Naive thymus-derived CD8-positive, alpha-beta T cell (primary cell): ENCODE measurements at places on chromosomes 7 and 10. TPM values are rescaled to one million over a fixed set of nuclear protein-coding genes. Genes with fewer than 3 reads are reported as not detected.
A peak's percentile ranks its signal among the peaks of the same experiment; 100 is the strongest.

The GRID2IP gene
- polyA plus RNA-seq = 0.09 TPM

The MUC3A gene
- polyA plus RNA-seq = not detected

The GPR146 gene
- 1.4 TPM for polyA plus RNA-seq

The GPR37 gene
- not detected for polyA plus RNA-seq

The SYT15B gene
- not detected for polyA plus RNA-seq

The SPDYE5 gene
- 0.10 TPM for polyA plus RNA-seq

DNA sequence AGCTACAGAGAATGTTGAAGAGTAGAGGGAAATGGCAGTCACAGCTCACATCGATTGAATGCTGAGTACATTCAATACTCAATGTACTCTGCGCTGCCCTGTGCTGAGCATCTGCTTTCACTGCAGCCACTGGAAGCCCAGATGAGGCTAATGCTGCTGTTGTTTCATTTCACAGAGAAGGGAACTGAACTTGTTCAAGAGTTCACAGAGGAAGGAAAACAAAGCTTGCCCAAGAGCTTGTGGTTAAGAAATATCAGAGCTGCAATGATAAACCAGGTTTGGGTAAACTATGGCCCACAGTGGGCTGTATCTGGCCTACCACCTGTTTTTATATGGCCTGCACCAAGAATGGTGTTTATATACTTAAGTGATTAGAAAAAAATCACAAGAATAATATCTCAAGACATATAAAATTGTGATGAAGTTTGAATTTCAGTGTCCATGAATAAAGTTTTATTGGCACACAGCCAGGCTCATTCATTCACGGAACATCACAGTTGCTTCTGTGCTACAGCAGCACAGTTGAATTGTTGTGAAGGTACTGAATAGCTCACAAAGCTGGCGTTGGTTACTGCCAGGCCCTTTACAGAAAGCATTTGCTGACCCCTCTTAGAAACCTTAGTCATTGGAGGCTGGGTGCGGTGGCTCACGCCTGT is 64.1 kb downstream of the CFAP58 start:
- H3K27ac ChIP-seq = no peak overlapping the region
- no peaks in the 10 kb centered on the region for H3K4me1 ChIP-seq
- no peaks in the 10 kb centered on the region for H3K36me3 ChIP-seq
- DNase-seq = no peak
- H3K27me3 ChIP-seq = peaks cover 22% of the 10 kb centered on the region

DNA sequence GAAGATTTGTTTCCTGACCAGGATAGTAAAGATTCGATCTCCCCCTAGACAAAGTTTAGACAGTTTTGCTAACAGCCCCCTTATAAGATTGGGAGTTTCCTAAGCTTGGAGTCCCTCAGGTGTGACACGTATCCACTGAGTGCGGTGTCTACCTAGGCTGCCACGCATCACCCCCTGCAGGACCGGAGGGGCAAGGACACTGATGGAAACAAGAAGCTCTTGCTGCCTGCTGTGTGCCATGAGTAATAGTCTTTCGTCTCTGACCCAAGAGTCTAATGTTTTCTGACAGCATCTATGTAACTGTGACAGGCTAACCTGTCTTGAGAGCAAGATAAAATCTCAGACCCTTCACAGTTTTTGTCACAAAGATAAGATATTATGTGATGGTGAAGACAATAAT is 173.5 kb downstream of the SEMA3E start:
- no peak for DNase-seq
- no peaks in the 10 kb centered on the region for H3K4me1 ChIP-seq
- H3K27ac ChIP-seq = no peak overlapping the region
- no peaks in the 10 kb centered on the region for H3K27me3 ChIP-seq
- H3K36me3 ChIP-seq = no peaks in the 10 kb centered on the region
- no peak overlapping the region for H3K4me3 ChIP-seq

GRCh38 chr7:132910657-132911056 is 171.2 kb downstream of the CHCHD3 start:
- DNase-seq = no peak
- H3K4me3 ChIP-seq = no peak overlapping the region
- no peaks in the 10 kb centered on the region for H3K4me1 ChIP-seq
- no peak overlapping the region for H3K27ac ChIP-seq

DNA sequence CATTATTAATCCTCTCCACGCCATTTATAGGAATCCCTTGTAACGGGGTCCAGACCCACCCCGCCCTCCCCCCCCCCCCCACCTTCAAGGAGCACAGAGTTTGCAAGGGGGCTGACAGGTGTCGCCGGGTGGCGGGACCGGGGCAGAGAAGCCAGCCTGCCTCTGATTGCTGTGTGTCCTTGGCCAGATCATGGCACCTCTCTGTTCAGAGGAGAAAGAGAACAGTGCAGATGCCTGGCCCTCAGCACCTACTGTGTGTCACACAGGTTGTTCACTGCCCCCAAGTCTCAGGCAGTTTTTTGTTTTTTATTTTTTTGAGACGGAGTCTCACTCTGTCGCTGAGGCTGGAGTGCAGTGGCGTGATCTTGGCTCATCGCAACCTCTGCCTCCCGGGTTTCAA is 5.4 kb upstream of the MICALL2 start:
- no peak for DNase-seq
- H3K27me3 ChIP-seq = no peaks in the 10 kb centered on the region
- H3K4me3 ChIP-seq = no peak overlapping the region
- H3K36me3 ChIP-seq = no peaks in the 10 kb centered on the region
- H3K4me1 ChIP-seq = peaks cover 22% of the 10 kb centered on the region
- H3K27ac ChIP-seq = no peak overlapping the region

DNA sequence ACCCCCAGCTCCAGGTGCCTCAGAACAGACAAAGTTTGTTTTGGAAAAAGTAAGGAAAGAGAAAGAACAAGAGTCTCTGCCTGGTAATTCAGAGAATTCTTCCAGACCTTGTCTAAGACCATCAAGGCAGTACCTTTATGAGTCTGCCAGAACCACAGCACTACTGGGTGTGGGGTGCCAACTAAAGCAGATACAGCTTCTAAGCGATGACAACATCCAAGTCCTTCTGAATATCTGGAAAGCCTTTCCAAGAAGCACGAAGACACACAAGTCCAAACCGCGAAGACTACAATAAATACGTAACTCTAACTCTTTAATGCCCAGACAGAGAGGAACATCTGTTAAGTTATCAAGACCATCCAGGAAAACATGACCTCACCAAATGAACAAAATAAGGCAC is 94.3 kb downstream of the SIRT1 start:
- no peaks in the 10 kb centered on the region for H3K27me3 ChIP-seq
- no peak for DNase-seq
- peaks cover 12% of the 10 kb centered on the region for H3K4me1 ChIP-seq
- H3K36me3 ChIP-seq = peaks cover 86% of the 10 kb centered on the region
- no peak overlapping the region for H3K4me3 ChIP-seq

DNA sequence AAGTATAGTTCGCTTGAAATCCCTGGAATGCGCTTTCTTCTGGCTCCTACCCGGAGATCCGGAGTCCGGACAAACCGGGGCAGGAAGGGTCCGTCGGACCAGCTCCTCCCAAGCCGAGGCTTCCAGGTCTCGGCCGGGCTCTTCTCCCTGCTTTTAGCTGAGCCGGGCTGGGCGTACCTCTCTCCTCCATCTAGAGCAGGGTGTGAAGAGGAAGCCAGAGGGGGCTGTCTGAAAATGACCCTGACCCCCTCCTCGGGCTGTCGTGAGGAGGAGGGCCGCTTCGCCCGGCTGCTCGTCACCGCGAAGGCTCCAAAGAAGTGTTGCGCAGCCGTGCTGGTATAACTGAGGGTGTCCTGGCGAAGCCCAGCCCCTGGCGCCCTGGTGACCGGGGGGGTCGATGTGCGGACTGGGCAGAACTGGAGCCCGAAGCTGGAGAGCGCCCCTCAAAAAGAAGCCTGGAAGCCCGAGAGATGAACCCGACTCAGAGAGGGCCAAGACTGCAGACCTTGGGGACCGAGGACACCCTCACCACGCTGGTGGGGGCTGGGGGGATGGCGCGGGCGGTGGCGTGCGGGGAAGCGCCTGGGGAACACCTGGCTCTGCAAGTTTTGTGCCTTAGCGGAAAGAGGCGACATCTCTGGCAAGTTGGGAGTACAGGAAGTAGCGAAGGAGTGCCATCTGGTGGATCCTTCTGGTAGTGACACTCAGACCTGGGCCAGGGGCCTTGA is 5.7 kb downstream of the KAZALD1 start:
- no peaks in the 10 kb centered on the region for H3K36me3 ChIP-seq
- peak overlapping the region; percentile 86 for H3K4me3 ChIP-seq
- peak; percentile 57 for DNase-seq

- DNase-seq = no peak
- H3K27ac ChIP-seq = no peak overlapping the region
- H3K27me3 ChIP-seq = no peaks in the 10 kb centered on the region
- no peaks in the 10 kb centered on the region for H3K36me3 ChIP-seq
- H3K4me3 ChIP-seq = no peak overlapping the region
- H3K4me1 ChIP-seq = no peaks in the 10 kb centered on the region
These were observed 950.7 kb upstream of the PHF14 start for GRCh38 chr7:10022957-10023356.

GRCh38 chr10:104318810-104319741 is 19.2 kb downstream of the ITPRIP start:
- H3K27me3 ChIP-seq = no peaks in the 10 kb centered on the region
- DNase-seq = no peak
- H3K4me1 ChIP-seq = peaks cover 77% of the 10 kb centered on the region
- H3K36me3 ChIP-seq = peaks cover 4% of the 10 kb centered on the region
- peak overlapping the region; percentile 29 for H3K4me3 ChIP-seq
- peak overlapping the region; percentile 69 for H3K27ac ChIP-seq

DNA sequence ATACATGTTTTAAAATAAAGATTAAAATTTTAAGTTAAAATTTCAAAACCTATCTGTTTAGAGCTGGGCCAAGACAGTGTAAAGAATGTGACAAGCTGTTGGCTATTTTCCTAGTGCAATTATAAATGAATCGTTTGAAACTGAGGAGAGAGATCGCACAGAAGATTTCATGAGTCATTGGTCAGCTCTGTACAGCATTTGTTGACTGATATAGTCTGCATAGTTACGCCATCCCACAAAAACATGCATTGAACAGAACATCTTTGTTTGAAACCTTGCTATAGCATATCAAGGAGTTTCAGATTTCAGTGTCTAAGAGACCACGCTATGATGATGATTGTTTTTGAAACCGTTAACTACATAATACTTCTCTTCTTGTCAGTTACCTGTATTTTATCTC is 1.3 kb upstream of the C10orf67 start:
- DNase-seq = no peak
- no peak overlapping the region for H3K4me3 ChIP-seq
- peaks cover 3% of the 10 kb centered on the region for H3K36me3 ChIP-seq
- H3K27me3 ChIP-seq = peaks cover 4% of the 10 kb centered on the region
- H3K27ac ChIP-seq = no peak overlapping the region

- H3K27me3 ChIP-seq = peaks cover 3% of the 10 kb centered on the region
- H3K36me3 ChIP-seq = no peaks in the 10 kb centered on the region
- DNase-seq = no peak
- H3K4me3 ChIP-seq = no peak overlapping the region
- H3K27ac ChIP-seq = no peak overlapping the region
These were observed 739.7 kb downstream of the AUTS2 start for GRCh38 chr7:70338015-70338414.

GRCh38 chr10:71572962-71573361 is 146.6 kb downstream of the C10orf105 start:
- no peaks in the 10 kb centered on the region for H3K36me3 ChIP-seq
- no peak overlapping the region for H3K4me3 ChIP-seq
- DNase-seq = no peak

DNA sequence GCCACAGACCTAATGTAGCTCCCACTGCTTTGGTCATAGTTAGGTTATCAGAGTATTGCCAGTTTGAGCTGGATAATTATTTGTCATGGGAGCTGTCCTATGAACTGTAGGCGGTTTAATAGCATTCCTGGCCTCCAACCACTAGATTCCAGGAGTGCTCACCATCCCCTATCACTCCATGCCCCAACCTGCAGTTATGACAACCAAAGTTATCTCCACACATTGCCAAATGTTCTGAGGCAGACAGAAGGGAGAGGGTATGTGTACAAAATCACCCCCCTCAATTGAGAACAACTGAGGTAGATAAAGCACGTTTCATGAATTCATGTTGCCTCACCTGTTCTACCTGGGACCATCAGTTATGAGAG is 119.0 kb upstream of the CACUL1 start:
- no peaks in the 10 kb centered on the region for H3K4me1 ChIP-seq
- DNase-seq = no peak
- no peaks in the 10 kb centered on the region for H3K36me3 ChIP-seq
- no peak overlapping the region for H3K27ac ChIP-seq
- peaks cover 22% of the 10 kb centered on the region for H3K27me3 ChIP-seq

DNA sequence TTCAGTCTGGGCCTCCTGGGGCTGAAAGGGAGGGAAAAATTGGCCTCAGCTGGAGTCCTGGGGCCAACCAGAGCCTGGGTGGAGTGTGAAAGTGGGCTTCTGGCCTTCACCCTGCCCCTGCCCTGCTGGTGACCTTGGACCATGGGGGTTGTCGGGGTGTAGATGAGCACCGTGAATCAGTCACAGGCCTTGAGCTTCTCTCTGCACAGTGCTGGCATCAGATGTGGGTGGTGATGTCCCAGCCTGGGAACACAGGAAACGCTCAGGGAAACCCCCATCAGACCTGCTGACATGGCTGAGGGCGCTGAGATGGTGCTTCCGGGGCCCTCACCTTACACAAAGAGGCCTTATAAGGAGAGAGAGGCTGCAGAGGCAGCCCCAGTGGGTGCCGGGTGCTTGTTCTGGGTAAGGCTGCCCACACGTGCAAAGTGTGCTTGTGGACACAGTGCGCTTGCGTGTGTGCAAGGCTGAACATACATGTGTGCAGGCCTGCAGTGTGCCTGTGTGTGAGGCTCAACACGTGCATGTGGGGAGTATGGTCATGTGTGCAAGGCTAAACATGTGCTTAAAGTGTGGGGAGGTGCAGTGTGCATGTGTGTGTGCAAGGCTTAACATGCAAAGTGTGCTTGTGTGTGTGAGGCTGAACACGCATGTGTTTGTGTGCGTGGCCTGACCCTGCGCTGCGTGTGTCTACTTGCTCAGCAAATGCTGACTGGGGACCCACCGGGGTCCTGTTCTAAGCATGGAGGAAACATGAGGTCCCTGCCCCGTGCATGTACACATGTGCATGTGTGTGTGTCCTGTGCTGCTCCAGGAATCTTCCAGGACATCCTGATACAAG is 6.5 kb downstream of the ARPC1B start:
- peaks cover 6% of the 10 kb centered on the region for H3K36me3 ChIP-seq
- H3K4me3 ChIP-seq = peak overlapping the region; percentile 86
- DNase-seq = peak; percentile 94
- peaks cover 30% of the 10 kb centered on the region for H3K4me1 ChIP-seq
- no peaks in the 10 kb centered on the region for H3K27me3 ChIP-seq
- peak overlapping the region; percentile 98 for H3K27ac ChIP-seq

GRCh38 chr7:89027781-89028180 is 232.2 kb upstream of the TEX47 start:
- no peaks in the 10 kb centered on the region for H3K36me3 ChIP-seq
- H3K27me3 ChIP-seq = peaks cover 2% of the 10 kb centered on the region
- no peak for DNase-seq
- H3K27ac ChIP-seq = no peak overlapping the region
- H3K4me1 ChIP-seq = no peaks in the 10 kb centered on the region
- H3K4me3 ChIP-seq = no peak overlapping the region

- no peaks in the 10 kb centered on the region for H3K27me3 ChIP-seq
- DNase-seq = no peak
- H3K36me3 ChIP-seq = no peaks in the 10 kb centered on the region
- peak overlapping the region; percentile 57 for H3K4me3 ChIP-seq
- H3K27ac ChIP-seq = peak overlapping the region; percentile 84
- peaks cover 92% of the 10 kb centered on the region for H3K4me1 ChIP-seq
These were observed 276.2 kb upstream of the KLF14 start for GRCh38 chr7:131010029-131010716.
